NCI-H1694 treated with DMSO at 0.1 percent for 48 hours (cell line): ENCODE measurements at places on chromosomes 16 and 17.

GRCh38 chr17:16048811-16049449 lies 49.3 kb downstream of the TTC19 start:
- no peak for DNase-seq

DNA sequence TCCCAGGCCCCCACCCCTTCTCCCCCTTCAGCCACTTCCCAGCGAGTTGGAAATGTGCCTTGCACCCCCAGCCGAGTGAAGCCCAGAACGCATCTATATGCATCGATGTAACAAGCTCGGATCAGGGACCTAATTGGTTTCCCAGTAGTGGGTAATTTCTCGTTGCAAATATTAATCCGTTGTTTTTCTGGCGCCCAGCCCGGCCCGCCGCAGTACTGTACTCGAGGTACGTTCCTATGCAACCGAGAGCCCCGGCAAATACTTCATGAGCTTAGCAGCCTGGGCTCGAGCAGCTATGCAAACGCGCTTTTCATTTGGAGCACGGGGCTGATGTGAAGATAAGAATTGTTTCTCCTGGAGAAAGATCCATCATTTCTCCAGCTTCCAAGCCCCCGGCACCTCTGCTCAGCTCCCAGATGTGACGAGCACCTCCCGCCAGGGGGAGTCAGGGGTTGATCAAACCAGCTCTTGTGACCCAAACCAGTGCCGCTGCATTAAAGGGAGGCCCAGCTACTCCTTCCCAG lies 229.8 kb downstream of the KATNIP start:
- peak; percentile 90 for DNase-seq

DNA sequence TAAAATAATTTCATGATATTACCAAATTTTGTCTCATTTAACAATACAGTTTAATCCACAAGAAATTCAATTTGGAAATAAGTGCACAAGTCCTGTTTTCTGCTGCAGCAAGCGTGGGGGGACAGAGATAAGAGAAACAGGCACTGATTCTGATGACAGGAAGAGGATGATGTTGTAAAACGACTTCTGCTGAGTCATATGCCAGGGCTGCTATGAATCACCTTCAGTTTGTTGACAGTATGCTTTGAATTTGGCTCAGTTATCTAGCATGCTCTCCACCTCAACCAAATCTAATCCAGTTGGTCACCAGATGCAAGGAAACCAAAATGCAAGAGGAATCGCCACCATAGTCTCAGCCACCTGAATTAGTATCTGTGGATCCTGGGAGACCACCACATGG lies 244.1 kb upstream of the MON1B start:
- no peak for DNase-seq

GRCh38 chr17:68089881-68090280 lies 54.3 kb downstream of the KPNA2 start:
- DNase-seq = no peak

DNA sequence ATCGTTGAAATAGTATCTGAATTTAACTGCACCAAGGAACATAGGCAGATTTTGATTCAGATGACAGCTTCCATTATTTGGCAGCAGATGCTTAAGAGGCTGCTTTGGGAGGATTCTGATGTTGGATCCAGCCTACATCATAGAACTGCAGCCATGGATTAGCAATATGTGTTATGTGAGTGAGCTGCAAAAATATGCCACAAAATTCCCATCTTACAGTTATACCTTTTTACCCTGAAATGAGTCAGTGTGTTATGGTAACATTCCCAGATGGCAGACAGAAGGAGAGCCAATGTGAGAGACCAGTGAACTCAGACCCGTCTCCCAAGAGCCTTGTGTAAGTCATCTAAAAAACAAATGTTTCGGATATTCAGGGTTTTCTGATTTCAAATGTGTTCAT lies 206.1 kb downstream of the CDH13 start:
- DNase-seq = peak; percentile 35

- no peak for DNase-seq
Observed at GRCh38 chr17:50096092-50096491, 941 bp downstream of the PDK2 start.

- DNase-seq = no peak
Observed at GRCh38 chr17:16962804-16963203, 9.1 kb downstream of the TNFRSF13B start.

DNA sequence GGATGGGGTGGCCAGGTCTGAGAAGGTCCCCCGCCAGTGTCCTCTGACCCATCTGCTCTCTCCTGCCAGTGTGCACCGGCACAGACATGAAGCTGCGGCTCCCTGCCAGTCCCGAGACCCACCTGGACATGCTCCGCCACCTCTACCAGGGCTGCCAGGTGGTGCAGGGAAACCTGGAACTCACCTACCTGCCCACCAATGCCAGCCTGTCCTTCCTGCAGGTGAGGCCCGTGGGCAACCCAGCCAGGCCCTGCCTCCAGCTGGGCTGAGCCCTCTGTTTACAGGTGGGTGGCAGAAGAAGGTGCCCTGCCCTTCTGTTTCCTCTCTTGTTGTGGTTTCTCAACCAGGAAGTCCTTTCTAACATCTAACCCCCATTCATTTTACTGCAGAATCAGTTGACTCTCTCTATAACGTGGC lies 7.1 kb downstream of the ERBB2 start:
- no peak for DNase-seq

DNA sequence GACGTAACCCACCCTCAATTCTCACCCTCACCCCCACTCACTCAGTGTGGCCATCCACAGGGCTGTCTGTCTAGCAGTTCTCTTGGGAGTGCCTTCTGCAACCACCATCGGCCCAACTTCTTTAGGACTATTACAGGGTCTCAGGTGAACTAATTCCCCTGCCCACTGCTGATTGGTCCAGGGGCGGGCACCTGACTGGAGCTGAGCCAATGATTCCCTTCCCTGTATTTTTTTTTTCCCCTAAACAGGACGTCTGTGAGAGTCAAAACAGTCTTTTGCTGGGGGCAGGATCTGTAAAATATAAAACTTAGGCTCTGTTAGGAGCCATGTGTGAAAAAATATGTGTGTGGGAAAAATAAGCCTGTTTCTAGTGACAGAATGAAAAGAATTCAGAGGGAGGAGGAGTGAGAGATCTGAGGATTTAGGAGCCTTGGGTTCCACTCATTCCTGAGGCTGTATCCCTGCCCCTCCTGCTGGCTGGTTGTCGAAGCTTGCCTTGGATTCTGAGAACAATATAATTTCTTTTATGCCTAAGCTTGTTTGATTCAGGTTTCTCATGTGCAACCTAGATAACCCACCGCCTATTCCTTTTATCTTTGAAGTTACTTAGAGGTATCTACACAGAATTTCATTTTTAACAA lies 115.0 kb downstream of the SPACA3 start:
- DNase-seq = no peak

DNA sequence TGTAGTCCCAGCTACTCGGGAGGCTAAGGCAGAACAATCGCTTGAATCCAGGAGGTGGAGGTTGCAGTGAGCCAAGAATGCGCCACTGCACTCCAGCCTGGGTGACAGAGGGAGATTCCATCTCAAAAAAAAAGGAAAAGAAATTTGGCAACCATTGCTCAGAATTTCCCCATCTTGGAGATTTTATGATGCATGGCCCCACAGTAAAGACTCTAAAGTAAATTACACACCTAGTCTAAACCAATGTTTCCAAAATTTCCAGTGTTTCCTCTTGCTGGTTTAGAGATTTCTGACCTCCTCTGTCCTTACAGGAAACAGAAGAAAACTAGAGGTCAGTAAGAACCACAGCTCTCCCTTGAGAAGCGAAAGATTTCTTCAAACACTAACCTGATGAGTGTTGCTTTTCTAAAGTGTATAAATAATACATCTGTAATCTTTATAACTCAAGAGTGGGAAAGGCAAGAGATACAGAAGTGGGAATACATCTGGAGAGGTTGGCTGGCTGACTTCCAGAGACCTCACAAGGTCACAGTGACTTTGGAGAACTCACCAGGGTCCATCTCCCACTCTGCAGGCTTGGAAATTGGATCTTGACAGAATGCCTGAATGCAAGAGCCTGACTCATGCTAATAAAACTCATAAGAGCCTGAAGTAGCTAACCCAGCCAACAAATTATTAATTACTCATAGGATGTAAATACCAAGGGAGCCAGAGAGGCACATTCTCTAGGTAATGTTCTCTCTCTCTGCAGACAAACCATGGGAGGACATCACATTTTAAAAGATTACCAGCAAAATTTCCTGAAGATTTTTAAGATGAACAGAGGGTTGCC lies 8.8 kb downstream of the ADAT1 start:
- DNase-seq = no peak

DNA sequence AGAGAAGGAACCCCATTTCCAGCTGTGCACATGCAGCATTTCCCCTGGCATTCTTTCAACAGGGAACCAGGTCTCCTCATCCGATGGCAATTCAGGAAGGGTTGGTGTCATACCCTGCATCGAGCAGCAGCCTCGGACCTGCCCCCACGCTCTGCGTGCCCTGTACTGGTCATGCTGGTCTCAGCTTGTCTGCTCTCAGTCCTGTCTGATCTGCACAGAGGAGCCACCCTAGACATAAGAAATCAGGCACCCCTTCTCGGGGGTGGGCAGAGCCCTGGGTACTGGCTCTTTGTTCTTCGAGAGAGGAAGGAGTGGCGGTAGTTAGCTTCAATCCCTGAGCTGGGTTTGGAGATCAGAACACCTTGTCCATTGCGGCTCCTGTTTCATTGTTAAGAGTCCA lies 162.0 kb upstream of the RPH3AL start:
- no peak for DNase-seq

DNA sequence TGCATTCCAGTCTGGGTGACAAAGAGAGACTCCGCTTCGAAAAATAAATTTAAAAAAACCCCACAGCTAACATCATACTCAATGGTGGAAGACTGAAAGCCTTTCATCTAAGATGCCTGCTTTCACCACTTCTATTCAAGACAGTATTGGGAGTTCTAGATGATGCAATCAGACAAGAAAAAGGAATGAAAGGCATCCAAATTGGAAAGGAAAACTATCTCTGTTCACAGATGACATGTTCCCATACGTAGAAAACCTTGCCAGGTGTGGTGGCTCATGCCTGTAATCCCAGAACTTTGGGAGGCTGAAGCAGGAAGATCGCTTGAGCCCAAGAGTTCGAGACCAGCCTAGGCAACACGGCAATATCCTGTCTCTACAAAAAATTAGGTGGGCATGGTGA lies 31.1 kb downstream of the RANBP10 start:
- DNase-seq = no peak

GRCh38 chr17:72387487-72387886 lies 266.7 kb downstream of the SOX9 start:
- DNase-seq = no peak

GRCh38 chr17:27667656-27668487 lies 36.9 kb downstream of the LGALS9 start:
- DNase-seq = no peak

DNA sequence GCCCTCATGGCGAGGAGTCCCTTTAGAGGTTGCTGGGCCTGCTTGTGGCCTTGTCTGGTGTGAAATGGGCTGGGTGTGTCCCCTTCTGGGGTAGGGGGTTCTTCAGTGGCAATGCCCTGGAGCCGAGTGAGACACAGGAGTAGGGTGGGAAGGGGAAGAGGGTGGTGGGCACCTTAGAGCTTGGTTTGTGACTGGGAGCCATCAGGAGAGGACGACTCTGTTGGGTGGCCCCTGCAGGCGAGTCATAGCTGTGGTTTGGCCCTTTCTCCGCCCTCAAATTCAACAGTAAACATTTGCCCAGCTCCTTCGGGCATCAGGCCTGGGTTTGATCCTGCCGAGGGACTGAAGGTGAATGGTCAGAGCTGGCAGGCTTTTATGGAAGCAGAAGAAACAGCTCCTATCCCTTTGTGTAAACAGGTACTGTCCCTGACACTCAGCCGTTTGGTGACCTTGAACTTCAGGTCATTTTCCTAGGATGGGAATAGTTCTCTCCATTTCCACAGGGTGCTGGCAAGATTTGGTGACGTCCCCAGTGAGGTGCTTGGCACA lies 2.9 kb downstream of the E4F1 start:
- DNase-seq = no peak

DNA sequence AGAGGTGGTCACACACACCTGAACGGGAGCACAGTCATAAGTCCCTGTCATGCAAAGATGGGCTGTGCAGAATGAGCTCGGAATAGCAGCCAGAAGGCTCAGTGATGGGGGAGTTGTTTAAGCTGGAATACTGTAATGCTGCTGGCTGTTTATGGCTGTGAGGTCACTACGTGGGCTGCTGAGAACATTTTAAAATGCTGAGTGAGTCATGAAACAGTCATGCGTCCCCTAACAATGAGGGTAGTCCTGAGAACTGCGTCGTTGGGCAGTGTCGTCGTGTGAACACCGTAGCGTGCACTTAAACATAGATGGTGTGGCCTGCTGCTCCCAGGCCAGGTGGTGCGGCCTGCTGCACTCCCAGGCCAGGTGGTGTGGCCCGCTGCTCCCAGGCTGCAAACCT lies 39.7 kb downstream of the TBCD start:
- DNase-seq = no peak

GRCh38 chr16:58655215-58655596 lies 25.6 kb upstream of the CNOT1 start:
- no peak for DNase-seq

- no peak for DNase-seq
Observed at GRCh38 chr17:75720656-75721462, at the start of gene ITGB4. TSS of gene ITGB4 (plus strand) at chr17:75721459. CDS start at chr17:75724704, 3,245 bp downstream.

DNA sequence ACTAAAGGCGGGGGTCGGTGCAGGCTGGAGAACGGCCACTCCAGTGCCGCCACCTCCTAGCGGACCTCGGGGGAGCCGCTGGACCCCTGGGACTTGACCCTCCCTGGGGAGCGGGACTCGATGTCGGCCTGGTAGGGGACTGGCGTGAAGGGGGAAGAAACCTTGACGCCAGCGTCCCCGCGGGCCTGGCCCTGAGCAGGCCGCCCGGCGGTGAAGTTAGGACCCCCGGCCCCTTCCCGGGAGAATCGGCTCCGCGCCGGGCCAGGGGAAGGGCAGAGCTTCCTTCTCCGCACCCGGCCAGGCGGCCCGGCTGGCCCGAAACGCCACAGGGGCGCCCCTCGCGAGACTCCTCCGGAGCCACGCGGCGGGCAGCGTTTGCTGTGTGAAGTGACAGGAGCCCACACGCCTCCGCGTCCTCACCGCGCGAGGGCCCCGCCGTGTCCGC lies 389 bp downstream of the DUS1L start:
- no peak for DNase-seq

GRCh38 chr17:43784628-43785101 lies 4.4 kb downstream of the CFAP97D1 start:
- DNase-seq = no peak

- DNase-seq = peak; percentile 20
Observed at GRCh38 chr17:27651411-27652345, 20.7 kb downstream of the LGALS9 start.

- no peak for DNase-seq
Observed at GRCh38 chr17:22435231-22435974, 743.1 kb downstream of the KCNJ18 start.

- DNase-seq = no peak
Observed at GRCh38 chr17:53949473-53950090, 126.9 kb downstream of the KIF2B start.

- DNase-seq = no peak
Observed at GRCh38 chr17:59362811-59363205, 31.4 kb downstream of the YPEL2 start.
